ENCODE measurements at places on chromosomes 5 and 9.

- no peak for DNase-seq
Observed at GRCh38 chr5:37776826-37777225, 63.0 kb downstream of the GDNF start.

- no peak for DNase-seq
Observed at GRCh38 chr9:69822116-69822750, 1.6 kb downstream of the CFAP95 start.

GRCh38 chr9:684054-684890 lies 157.2 kb upstream of the DMRT1 start:
- no peak for DNase-seq

GRCh38 chr9:11735391-11735790 lies 957.8 kb upstream of the TYRP1 start:
- DNase-seq, result no peak

DNA sequence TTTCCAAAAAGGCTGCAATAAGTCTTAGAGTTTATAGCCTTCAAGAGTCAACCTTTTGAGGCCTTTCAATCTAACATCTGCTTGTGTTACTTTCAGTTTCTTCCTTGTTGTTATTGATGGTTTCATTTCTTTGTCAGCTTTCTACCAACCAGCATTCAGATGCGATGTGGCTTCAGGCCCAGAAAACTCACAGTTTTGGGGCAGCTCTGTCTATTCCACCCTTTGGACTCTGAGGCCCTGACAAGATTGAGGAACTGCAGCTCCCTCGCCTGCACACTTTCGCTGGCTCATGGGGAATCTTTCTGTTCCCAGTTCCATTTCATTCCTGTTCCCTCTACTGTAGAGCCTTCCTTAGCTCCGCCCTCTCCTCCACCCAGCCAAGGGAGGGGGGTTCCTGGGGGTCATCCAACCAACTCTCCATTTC lies 13.3 kb upstream of the WHRN start:
- no peak for DNase-seq

GRCh38 chr9:708182-708550 lies 133.3 kb upstream of the DMRT1 start:
- DNase-seq, result no peak

DNA sequence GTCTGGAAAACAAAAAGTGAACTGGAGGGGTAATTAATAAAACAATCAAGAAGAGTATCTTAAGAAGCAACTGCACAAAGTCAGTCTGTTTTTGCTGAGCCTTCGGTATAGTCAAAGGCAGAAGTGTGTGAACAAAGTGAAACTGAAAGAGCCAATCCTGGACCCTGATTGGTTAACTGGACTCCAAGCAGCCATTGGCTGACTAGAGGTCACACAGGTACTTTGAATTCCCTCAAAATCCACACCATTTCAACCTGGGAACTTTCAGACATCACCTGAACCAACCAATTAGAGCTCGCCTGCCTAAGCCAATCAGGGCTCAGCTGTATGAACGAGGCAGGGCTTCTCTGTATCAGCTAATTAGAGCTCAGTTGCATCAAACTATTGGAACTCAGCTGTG lies 286.7 kb downstream of the TLE4 start:
- DNase-seq, result no peak

DNA sequence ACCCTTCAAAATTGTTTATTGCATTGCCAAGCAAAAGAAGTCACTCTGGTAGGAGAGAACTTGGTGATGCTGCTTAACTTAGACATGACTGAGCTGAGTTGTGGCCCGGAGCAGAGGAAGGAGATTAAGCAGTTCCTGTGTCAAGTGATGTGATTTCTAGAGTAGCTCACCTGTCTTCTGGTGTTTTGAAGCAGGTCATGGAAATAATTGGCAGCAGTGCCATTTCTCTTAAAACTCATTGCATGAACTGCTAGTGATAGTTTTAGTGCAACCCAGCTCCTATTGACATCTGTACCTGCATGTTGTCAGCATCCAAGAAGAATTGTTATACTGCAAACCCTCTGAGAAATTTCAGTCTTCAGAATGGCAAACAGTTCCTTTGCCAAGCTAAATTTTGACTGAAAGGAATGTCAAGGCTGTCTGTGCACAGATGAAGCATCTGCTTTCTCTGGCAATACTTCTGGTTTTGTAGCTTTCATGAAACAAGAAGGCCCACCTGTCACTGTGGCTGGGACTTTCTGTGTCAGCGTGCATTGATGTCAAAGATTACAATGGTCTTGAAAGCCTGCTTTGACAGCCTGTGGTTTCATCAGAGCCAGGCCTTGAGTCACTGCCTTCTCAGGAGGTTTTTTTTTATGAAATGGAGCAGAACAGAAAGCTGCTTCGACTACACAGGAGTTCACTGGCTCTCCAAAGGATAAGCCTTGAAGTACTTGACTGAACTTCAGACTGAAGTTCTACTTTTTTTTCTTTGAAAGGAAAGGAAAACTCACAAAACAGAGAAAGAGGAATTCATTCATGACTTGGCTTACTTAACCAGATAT lies 90.6 kb downstream of the RALGPS1 start:
- DNase-seq, result peak; percentile 79

DNA sequence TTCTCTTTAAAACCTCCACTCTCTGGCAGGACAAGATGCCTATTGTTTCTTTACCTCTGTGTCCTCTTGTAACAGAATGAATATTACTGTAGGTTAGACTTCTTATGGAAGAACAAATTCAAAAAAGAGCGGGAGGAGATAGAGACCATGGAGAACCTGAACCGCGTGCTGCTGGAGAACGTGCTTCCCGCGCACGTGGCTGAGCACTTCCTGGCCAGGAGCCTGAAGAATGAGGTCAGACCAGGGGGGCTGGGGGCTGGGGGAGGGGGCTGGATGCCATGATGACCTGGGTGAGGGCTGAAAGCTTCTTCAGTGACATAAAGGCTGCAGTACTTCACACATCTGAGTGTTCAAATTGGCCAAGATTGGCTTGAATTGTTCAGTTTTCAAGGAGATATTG lies 61.4 kb downstream of the CFAP90 start:
- no peak for DNase-seq

DNA sequence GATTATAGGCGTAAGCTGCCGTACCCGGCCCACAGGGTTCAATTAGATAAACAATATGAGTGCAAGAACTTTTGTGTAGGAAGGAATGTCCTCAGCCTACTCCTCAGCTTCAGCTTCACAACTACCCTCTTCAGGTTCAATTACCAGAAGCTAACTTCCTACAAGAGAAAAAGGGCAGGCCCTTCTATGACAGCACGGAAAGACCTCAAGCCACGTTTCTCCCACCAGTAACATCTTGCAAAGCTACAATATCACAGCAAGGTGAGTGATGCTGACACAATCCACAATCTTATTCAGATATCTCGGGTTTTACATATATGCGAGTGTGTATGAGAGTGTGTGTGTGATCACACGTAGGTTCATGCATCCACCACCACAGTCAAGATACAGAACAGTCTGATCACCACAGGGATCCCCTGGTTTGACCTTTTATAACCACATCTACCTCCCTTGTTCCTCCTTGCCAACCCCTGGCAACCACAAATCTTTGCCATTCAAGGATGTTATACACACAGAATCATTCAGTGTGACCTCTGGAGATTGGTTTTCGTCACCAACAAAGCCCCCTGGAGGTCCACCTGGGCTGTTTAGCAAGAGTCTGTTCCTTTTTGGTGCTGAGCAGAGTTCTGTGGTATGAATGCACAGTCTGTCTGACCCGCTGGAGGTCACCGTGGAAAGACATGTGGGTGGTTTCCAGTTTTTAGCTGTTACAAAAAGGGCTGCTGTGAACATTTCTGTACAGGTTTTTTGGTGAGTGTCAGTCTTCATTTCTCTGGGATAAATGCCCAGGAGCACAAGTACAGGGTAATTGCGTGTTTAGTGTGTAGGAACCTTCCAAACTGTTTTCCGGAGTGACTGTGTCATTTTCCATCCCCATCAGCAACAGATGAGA lies 38.2 kb downstream of the IPPK start:
- no peak for DNase-seq

DNA sequence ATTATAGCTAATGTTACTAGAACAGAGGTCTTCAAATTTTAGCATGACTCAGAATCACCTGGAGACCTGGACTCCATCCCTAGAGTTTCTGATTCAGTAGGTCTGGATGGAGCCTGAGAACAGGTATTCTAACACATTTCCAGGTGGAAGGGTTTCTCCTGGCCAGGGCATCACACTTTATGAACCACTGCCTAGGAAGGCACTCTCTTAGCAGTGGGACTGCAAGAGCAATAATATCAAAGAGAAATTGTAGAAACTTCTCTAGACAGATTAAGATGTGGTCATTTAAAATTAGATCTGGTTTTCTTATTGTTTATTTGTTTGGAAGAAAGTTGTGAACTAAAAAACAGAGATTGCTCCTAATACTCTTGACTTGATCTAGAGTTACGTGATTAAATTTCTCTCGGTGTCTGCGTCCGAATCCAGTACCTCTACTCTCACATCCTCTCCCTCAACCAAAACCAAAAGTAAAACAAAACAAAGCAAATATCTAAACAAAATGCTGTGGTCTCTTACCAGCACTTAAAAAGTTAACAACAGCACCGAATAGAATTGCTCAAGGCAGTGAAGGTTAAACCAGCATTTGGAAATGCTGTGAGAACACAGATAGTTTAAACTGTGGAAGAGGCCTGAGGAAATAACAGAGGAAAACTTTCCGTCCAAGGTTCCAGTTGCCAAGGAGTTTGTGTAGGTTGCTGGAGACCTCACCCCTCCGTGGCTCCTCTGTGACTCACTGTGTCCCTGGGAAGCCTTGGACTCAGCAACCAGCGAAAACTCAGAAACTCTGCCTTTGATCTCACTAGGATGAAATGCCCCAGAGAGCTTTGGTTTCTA lies 193.4 kb downstream of the ARRDC3 start:
- DNase-seq, result no peak

DNA sequence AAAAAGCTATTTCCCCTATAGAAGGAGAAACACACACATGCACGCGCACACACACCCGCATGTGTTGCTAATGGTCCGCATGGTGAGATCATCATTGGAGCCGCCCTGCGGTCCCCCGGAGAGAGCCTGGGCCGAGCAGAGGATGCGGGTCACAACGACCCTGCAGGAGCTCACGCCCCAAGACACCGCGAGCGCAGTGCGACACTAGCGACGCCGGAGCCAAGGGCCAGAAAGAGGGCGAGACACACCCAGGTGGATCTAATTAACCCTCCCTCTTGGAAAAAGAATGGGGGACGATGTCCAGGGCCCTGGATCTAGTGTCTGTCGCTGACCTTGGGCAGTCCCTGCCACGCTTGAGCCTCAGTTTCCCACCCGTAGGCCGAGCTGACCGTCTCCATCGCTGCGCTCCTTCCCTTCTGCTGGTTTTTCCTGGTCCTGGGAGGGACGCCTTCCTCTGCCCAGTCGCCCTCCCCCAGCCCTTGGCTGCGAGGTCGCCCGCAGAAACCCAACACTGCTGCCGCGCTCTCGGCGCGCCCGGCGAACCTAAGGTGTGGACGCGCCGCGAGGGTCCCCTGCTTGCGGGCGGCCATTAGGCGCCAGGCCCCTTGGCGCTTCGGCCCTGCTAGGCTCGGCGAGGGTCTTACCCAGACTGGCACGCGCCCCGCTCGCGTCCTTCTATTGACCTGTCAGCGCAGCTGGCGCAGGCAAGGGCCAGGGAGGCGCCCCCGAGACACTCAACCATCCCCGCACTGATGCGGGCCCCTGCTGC lies 47.5 kb upstream of the RNF20 start:
- peak; percentile 5 for DNase-seq

- no peak for DNase-seq
Observed at GRCh38 chr5:135126688-135127438, 92.8 kb upstream of the PITX1 start.

DNA sequence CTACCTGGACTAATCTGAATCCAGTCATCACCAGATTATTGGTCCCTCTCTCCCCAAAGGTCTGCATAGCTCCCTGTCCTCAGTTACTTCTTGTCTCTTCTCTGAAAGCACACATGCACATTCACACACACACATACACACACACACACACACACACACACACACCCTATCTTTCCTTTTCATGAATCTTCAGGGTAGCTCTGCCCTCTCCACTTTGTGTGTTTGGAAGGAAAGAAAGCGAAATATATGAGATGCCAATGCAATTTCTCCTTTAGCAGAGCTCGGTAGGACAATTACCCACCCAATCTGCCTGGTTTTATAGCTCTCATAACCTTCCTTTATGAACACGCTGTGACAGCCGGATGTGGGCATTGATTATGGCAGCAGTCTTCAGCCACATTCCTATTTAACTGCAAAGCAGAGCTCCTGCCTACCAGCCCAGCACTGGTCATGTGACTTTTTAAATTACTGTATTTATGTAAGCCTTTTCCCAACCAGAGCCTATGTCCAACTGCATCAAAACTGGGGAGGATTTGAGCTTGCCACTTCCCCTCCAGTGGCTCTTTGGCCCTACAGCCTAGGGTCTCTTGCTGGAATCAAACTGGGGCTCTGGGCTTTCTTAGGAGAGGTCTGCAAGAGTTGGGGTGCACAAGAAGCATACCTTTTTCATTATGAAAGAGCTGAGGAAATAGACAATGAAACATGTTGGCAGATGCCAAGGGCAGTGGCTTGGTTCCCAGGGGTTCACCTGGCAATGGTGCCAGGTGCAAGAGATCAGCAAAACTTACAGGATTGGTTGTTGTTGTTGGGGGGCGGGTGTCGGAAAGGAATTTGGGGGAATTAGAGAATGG lies 20.8 kb upstream of the MATR3 start:
- DNase-seq, result peak; percentile 51

DNA sequence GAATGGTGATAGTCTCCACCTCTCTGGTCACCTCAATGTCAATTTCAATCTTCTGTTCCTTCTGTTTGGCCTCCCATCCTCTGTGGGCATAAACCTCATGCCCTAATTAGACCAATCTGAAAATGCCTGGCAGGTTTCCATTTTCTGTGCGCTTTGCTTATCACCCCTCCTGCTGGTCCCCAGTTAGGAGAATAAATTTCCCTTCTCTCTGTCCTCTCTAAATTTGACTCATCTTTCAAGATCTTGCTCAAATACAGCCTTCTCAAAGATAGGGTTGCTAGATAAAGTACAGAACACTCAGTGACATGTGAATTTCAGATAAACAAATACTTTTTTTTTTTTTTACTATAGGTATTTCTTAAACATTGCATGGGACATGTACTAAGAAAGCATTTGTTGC lies 69.4 kb upstream of the CD180 start:
- DNase-seq, result no peak

DNA sequence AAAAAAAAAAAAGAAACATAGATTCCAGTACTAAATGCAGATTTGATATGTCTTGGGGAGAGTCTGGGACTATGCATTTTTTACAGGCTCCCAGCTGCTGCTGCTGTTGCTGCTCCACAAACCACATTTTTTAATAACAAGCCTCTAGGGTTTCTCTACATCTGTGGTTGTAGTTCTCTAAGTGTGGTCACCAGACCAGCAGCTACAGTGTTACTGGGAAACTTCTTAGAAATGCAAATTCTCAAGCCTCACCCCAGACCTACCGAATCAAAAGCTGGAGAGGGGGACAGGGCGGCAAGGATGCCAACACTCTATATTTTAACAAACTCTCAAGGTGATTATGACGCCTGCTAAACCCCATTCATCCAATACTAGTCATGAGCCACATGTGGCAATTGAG lies 293.4 kb upstream of the PTGER4 start:
- DNase-seq, result peak; percentile 43

DNA sequence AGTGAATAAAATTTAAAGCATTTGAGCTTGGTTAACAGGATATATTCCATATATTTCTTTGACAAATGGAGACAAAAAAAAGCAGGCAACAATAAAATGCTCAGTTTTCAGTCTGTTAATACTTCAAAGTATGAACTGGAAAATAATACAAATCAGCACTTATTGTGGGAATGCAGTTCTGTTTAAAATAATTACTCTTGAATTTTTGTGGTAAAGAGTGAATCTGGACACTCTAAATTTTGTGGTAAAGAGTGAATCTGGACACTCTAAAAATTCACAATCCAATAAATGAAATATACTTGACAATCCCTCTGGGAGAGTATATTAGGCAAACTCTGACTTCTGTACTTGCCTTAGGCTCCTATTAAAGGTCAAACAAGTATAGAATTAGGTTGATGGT lies 141.9 kb upstream of the RASA1 start:
- no peak for DNase-seq

Data from stimulated activated CD4-positive, alpha-beta T cell treated with anti-CD3 and anti-CD28 coated beads, Interleukin-15, amount 100 ng/mL, for 24 hours (primary cell).